ENCODE measurements at places on chromosomes 12 and 14.

GRCh38 chr12:110937104-110937641, 16.8 kb upstream of the MYL2 start:
- DNase-seq, result peak; percentile 49

DNA sequence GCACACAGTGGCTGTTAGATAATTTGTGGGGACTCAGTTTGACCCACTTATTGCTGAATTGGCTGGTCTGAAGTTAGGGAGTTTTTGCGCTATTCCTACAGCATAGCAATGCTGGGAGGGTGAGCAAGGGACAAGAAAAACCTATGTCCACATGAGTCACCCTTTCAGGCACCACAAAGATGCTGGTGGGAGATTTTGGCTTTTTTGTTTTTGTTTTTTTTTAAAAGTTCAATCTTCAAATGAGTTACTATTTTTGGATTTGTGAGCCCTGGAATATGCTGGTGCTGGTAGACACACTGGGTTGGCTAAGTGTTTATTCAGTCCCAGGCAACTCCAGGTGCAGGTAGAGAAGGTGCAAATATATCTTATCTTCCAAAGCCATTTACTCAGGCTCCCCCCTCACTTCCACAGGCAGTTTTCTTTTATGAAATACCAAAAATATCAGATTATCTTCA, 143.4 kb downstream of the BTG1 start:
- no peak for DNase-seq

- peak; percentile 58 for DNase-seq
Observed at GRCh38 chr12:116594325-116595038, 35.3 kb downstream of the MAP1LC3B2 start.

- no peak for DNase-seq
Observed at GRCh38 chr12:21710958-21711775, 53.5 kb upstream of the LDHB start.

DNA sequence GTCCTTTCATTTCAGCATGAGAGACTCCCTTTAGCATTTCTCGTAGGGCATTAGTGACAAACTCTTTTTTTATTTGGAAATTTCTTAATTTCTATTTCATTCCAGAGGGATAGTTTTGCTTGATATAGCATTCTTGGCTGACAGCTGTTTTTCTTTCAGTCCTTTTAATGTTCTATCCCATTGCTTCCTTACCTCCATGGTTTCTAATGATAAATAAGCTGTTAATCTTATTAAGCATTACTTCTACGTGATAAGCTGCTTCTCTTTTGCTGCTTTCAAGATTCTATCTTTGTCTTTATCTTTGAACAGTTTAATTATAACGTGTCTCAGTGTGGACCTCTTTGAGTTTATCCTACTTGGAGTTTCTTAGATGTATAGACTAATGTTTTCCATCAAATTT, 11.6 kb upstream of the TMEM63C start:
- DNase-seq, result no peak

GRCh38 chr12:131042834-131043245, 89.1 kb downstream of the ADGRD1 start:
- no peak for DNase-seq

DNA sequence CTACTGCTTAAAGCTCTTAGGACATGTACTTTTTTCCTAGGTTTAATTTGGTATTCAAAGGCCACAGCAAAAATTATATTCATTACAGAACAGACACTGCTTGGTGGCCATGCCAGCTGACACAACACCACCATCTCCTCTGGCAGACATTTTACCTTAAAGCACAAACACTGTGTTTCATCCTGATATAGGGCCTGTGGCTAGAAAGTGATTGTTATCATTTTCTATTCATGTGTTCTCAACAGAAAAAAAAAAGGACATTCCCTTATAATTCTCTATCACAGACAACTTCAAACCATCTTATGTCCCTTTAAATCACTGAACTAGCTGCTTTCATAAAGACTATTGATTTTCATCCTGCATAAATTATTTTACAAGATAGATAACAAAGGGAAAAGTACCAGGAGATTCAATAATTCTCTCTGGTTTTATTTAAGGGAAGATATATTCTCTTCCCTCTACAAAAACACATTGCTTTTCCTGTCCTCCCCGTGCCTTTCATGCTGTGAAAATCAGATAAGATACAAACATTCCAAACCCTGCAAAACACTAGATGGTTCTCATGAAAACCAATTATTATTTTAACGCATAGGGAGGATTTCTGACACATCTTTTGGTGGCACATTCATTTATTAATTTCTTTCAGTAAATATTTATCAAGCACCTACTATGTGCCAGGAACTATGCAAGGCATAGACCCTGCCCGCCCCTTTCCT, 139.3 kb upstream of the TMCC3 start:
- DNase-seq, result no peak

- DNase-seq, result no peak
Observed at GRCh38 chr12:9052610-9053009, 63.1 kb downstream of the A2M start.

DNA sequence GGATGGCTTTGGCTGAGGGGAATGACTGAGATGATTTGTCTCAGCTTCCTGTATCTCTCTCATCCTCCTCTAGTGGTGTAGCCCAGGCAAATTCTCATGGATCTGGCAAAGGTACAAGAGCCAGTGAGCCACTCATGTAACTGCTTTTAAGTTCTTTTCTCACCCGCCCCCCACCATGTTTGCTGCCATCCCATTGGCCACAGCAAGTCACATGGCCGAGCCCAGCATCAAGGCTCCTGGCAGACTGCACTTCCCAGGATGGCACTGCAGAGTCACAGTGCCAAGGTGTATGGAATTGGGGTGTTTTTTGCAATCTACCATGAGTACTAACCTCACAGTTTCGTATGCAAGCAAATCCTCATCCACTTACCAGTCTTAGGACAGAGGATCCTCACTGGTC, 50.9 kb downstream of the CHST11 start:
- no peak for DNase-seq

DNA sequence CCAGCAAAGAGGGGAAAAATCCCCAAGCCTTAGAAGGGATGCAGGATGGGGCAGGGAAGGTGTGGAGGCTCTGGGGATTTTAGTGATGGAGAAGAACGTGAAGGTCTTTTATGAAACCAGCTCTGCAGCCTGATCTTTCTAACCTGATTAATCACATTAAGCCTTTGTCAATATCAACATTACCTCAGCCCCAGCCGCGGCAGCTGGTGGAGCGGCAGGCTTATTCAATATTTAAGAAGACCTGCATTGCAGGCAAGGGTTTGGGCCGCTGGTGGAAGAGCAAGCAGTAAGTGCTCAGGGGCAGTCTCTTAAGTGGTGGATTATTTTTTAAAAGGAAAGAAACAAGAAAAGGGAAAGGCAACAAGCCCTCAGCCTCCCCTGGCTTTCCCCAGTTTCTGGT, 16.6 kb downstream of the RPH3A start:
- DNase-seq, result no peak

DNA sequence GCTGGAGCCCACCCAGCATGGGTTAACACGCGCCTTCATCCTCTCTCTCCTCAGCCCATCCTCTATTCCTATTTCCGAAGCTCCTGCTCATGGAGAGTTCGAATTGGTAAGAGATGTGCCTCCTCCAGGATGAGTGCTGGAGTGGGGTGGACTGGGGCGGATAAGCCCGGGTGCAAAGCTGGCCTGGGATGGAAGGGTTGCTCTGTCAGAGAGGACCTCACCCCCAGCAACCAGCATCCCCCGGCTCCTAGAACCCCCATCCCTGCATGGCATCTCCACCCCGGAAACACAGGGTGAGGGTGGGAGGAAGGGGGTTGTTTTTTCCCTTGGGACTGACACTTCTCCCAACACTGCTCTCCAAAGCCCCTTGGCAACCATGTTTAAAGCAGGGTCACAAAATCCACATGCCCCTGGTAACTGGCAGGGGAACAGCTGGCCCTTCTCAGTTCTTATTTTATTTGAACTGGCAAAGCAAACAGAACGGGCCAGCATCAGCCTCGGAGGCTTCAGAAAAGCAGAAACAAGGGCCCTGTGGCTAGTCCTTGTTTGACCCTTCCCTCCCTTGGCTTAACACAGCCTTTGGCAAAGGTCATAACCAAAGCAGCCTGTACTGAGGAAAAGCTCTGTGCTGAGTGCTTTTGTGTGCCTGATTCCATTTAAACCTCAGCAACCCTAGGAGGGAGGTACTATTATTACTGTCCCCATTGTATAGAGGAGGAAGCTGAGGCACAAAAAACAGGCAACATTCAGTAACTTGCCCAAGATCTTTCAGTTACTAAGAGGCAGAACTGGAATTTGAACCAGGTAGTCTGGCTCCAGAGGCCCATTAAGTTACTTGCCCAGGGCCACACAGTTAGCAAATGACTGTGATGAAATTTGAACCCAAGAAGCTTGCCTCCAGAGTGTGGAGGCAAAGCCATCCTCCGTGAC, 4.2 kb downstream of the GSTZ1 start:
- DNase-seq, result no peak

DNA sequence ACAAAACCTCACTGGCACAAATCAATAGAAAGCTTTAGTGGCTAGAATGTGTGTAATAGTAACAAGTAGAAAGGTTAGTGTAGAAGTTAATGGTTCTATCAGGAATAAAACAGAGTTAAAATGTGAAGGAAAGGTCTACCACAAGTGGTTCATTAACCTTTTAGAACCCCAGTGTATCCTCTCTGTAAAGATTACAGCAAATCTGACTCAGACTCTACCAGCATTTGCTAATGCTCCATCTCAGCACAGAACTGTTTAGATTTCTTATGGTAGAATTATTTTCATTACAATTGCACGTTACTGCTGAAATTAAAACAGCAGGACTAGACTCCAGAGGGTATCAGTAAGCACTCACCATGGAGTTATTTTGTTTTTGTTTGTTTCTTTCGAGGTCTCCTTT, 609.0 kb upstream of the LMO3 start:
- DNase-seq, result no peak

DNA sequence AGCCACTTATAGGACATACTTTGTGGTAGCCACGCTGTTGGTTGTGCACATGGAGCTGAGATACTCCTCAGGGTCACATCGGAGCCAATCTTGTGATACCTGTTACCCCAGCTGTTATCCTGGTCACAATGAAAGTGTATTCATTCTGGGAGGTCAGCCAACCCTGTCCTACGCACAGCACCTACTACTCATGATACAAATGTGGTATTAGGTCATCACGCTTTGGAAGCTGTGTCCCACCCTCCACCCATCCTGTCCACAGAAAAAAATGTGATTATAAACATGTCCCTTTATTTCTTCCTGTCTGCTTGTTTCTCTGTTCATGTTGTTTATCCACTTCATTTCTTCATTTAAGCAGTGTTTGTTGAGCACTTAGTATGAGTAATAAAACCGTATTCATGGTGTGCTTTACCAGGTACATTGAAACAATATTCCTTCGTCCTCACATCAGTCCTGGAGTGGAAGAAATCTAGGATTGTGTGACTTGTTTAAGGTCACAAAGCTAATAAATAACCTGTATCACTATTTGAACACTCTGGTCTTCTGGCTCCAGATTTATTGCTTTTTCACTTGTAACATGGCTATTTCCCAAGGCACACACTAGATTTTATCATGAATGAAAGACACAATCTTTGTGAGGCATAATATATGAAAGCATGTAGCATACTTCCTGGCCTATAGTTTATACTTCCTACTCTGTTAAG, 73.1 kb downstream of the DERA start:
- DNase-seq, result no peak

DNA sequence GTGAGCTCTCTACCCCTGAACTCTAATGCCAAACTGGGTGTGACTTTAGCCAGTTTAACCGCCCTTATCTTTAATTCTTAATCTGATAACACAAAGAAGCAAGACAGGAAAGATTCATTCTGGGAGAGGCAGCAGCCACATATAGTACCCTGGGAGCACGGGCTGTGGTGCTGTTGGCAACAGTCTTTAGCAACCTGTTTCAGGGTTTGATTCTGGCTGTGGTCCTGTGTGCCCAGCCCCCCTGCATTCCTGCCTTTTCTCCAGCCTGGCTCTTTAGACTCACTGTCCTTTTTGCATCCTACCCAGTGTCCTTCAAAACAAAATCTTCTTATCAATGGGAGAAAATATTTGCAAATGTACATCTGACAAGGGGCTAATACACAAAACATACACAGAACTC, 275.2 kb downstream of the GXYLT1 start:
- no peak for DNase-seq

- no peak for DNase-seq
Observed at GRCh38 chr12:116150001-116150400, 127.5 kb downstream of the MED13L start.

GRCh38 chr14:68785534-68786490, 7.1 kb downstream of the ZFP36L1 start:
- DNase-seq, result peak; percentile 58

GRCh38 chr12:836952-837351, 84.6 kb downstream of the WNK1 start:
- DNase-seq, result no peak

GRCh38 chr12:103455020-103455763, 40.6 kb downstream of the C12orf42 start:
- peak; percentile 40 for DNase-seq

DNA sequence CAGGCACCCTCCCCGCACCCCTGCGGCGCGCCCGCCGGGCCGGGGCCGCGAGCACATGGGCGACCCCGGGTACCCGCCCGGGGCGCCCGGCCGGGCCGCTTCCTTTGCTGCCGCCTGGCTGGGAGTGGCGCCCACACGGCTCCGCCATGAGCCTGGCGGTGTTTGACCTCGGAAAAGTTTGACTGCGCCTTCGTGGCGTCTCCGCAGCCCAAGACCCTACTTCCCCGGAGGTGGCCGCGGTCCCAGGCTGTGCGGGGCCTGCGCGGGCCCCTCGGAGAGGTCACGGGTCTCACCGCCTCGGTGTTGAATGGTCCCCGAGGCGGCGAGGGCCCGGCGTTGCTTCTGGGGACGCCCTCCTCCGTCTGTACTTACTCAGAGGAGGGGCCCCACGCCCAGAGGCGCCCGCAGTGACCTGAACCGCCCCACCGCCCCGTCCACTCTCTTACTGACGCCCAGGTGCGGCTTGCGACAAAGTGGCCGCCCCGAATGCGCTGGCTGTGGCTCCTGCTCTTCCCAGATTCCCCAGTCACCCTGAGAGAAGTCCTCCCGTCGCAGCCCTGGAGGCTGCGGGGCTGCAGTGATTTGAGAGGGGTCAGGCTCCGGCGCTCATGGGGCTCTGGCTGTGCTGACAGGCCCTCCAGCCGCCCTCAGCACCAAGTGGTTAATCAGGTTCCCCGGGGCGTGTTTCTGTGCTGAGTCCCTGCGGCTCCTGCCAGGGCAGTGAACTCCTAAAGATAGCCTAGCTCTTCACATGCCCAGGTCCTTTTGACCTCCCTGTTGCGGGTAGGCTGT, 5.8 kb downstream of the KMT5A start:
- DNase-seq, result peak; percentile 22

- DNase-seq, result no peak
Observed at GRCh38 chr12:6334940-6335450, 6.9 kb downstream of the TNFRSF1A start.

- DNase-seq, result no peak
Observed at GRCh38 chr14:72736308-72736707, 157.6 kb downstream of the DPF3 start.

DNA sequence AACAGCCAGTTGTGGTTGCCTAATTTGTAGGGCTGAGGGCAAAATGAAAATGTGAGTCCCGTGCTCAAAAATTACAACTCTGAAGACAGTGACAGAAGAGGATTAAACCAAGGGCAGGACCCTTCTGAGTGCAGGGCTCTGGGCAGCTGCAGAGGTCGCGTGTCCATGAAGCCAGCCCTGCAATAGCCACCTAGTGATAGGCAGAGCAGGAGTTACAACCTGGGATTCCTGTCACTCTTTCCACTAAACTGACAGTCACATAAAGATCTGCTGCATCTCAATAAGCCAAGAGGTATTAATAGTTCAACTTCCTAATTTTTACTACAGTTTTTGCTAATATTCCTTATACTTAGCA, 94.1 kb downstream of the SLC2A13 start:
- no peak for DNase-seq

- DNase-seq, result no peak
Observed at GRCh38 chr14:103563226-103563620, 463 bp downstream of the COA8 start.

Data from CD4-positive, alpha-beta T cell treated with Interleukin-10 for 1 hour (primary cell).